DND-41 (cell line): ENCODE measurements at places on chromosomes 13 and 19.

DNA sequence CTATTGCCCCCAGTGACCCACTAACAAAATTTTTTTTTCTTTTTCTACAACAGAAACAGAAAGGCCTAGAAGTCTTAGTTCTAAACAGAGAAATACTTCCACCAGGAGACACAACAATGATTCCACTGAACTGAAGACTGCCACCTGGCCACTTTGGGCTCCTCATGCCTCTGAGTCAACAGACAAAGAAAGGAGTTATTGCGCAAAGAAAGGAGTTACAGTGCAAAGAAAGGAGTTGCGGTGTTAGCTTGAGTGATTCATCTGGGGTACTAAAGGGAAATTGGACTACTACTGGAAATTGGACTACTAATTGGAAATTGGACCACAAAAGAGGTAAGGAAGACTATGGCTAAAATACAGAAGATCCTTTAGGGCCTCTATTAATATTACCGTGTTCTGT, 116.6 kb downstream of the PCDH17 start:
- DNase-seq = no peak

GRCh38 chr13:113411216-113412023, 41.9 kb downstream of the ADPRHL1 start:
- no peak for DNase-seq

DNA sequence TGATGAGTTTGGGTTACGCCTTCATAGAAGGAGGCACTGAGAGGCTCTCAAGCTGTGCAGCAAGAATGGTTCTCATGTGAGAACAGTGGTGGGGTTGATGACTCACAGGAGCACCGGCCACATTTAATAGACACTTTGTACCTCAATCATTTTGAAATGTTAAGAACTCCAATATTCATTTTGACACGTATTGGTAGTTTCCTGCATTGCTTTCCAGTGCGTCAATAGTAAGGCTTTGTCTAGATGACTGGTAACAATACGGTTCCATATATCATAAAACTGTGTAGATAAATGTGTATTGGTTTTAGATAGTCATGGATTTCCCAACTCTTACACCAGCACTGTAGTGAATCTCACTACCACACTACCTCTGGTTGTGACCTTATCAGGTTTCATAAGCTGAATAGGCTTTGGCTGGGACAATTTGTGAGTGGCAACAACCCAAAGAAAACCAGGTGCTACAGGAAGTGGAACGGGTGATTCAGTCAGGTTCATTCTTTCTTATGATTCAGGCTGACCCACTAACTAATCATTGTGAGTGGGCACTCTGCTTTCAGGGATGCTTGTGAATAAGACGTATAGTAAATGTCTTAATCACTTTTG, 362.6 kb downstream of the KLF5 start:
- DNase-seq = no peak

DNA sequence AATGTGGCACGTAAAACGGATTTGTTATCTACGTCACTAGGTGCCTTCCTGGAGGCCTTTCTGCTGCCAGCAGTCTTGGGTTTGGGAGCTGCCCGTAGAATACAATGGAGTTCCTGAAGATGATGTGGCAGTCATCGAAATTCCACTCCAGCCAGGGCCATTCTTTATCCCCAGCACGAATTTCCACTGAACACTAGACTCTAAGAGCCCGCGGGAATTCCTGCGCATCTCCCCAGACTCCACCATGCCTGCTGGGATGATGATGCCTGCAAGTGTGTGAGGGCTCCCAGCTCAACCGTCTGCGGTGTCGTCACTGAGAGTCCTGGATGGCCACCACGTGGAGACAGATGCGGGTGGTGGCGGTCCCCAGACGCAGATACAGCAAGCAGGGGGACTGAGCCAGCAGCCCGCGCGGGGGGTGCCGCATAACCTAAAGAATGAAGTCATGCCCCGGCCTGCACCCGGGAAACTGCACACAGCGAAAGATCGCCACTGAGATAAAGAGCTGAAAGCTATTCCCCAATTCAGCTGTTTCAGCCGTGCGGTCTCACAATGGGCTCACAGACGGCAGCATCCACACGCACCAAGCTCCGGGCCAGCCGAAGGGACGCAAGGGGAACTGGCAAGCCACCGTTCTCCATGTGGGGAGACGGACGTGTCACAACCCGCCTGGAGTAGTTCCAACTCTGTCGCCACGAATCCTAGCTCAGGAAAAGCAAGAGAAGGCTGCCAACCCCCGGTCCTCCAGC, 41.1 kb downstream of the COL4A1 start:
- DNase-seq = no peak

- DNase-seq = no peak
Measured at GRCh38 chr19:10888421-10888866, 17.1 kb downstream of the CARM1 start.

DNA sequence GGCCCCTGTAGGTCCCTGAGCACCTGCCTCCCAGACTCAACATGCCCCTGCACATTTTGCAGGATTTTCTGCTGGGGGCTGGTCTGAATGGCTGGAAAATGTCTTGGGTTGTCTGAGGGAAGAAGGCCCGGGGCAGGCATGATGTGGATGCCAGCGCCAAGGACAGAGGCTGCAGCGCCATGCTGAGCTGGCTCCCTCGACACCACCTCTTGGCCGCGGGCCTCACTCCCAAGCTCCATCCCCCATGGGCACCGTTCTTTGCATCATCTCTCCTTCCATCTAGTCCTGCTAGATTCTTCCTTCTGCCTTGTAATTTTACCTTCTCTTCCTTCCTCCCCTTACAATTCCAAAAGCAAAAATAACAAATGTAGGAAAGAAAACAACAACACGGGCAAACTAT, 70.6 kb downstream of the ZIC5 start:
- DNase-seq = no peak
